ENCODE measurements at places on chromosomes 6 and 20.

DNA sequence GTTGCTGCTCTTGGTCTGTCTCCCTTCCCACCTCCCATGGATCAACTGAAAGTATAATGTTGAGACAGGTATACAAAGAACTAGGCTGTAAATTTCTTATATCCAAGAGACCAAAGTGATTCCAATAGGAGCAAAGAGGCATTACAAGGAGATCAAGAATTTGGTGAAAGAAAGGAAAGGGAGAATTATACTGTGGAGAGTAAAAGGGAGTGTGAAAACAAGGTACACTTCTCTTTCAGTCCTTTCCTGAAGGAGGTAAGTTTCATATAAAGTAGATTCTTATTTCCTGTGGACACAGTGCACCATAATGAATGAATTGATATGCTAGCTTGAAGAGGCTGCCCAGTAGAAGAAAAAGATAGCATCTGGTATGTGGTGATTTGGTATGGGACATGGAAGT lies 49.7 kb downstream of the CD2AP start:
- no peak for DNase-seq

DNA sequence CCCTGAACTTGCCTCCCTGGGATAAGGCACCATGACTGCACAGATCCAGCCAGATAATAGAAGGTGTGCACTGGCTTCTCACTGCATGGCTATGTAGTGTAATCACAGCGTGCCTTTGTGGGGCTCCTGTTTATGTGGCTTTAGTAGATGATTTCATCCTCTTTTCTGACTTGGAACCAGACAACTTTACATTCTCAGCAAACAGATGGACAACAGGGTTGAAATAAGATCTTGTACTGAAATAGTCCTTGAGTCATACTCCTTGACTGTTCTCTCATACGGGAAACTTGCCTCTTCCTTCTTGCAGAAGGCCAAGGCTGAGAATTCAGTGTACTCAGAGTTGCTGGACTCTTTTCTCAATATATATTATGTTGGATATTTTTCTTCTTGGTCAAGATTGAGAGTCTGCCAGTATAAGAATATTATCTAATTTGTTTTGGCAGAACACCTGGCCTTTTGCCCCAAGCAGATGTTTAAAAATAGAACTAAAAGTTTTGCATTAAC lies 25.0 kb upstream of the RNF144B start:
- DNase-seq, result no peak

DNA sequence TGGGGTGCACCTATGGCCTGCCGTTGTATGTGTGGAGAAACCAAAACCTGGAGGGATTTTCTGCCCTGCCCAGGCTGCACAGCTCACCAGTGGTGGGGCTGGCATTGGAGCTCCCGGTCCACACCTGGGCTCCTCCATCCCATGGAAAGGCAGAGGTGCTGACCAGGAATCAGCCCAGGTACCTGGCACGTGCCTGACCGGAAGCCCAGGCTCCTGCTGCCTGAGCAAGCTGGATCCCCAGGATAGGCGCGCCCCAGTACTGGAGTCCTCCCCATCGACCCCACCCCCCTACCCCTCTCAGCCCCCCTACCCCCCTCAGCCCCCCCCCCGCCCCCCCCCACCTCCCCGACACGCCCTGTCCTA lies 39.9 kb upstream of the HMGA1 start:
- DNase-seq, result no peak

DNA sequence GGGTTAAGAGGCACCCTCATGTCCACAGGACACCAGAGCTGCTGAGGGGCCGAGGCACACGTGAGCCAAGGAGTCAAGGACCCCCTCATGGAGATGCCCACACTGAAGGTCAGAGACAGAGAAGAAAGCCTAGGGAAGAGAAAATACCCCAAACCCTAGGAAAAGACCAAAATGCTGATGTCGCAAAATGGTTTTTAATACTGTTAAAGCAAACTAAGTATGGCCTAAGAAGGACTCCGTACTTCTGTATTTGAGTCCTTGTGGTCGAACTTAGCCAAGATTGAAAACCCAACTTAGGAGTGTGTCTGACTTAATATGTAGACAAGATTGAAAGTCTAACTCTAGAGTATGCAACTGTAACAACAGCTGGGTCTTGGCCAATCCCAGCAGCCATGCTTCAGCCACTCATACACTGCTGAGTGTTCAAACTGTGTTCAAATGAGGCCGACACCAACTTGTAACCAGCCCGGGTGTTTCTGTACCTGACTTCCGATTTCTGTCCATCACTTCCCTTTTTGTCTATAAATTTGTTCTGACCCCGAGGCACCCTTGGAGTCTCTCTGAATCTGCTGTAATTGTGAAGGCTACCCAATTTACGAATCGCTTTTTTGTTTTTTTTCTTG lies 92.6 kb upstream of the AGPAT4 start:
- no peak for DNase-seq

DNA sequence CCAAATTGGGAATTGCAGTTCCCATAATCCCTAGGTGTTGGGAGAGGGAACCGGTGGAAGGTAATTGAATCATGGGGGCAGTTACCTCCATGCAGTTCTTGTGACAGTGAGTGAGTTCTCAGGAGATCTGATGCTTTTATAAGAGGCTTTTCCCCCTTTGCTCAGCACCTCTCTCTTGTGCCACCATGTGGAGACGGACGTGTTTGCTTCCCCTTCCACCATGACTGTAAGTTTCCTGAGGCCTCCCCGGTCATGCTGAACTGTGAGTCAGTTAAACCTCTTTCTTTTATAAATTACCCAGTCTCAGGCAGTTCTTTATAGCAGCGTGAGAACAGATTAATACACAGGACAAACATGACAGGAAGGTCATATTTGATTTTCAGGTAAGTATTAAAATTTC lies 25.3 kb upstream of the HECA start:
- DNase-seq, result no peak

- no peak for DNase-seq
These were observed 314.0 kb upstream of the ECI2 start for GRCh38 chr6:4449409-4449808.

GRCh38 chr6:20211037-20211940 lies 980 bp downstream of the MBOAT1 start:
- no peak for DNase-seq

DNA sequence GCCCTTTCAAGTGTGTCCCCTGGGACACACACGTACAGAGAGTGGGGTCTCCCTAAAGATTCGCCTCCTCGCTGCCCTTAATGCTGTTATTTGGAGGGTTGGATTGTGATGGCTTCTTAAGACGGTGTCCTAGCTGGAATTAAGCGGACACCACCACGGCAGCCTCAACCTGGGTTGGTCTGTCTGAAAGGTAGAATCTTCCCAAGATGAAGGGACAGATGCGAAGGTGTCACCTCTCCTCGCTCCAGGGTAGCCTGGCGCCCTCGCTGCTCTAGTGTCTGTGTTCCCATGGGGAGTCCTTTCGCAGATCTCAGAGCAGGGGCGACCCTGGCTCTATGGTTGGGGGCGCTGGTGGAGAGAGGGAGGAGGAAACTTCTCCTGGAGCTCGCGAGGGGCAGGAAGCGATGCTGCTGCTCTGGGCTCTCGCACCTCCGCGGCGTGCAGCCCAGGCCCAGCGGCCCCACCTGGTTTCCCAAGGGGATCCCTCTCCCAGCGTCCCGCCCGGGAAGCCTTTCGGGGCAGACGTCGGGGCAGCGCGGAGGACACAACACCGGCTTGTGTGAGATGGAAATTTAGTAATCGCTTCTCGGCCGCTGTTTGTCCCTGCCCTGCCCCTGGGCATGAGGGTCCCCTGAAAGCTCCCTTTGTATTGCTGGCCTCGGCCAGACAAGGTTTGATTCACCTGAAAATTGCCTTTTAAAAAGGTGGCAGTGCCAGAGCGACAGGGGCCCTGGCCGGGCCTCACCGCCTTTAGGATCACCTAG lies 1.7 kb downstream of the RSPO3 start:
- DNase-seq, result no peak

DNA sequence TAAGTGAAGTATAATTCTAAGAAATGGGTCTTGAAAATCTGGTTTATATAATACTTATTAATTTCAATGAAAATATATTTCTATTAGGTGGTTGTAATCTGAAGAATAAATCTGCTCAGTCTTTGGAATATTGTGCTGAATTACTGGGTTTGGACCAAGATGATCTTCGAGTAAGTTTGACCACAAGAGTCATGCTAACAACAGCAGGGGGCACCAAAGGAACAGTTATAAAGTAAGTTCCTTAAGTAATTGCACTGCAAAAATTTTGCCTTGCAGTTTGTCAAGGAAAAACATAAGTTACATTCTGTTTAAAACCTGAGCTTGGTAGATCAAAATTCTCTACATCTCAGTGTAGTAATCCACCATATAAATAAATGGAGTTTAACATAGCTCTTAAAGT lies 106.0 kb downstream of the MYO6 start:
- DNase-seq, result peak; percentile 25

GRCh38 chr20:33753763-33754162 lies 22.0 kb downstream of the ZNF341 start:
- DNase-seq, result no peak

- peak; percentile 96 for DNase-seq
These were observed 89.7 kb upstream of the EPB41L1 start for GRCh38 chr20:36064658-36065426.

DNA sequence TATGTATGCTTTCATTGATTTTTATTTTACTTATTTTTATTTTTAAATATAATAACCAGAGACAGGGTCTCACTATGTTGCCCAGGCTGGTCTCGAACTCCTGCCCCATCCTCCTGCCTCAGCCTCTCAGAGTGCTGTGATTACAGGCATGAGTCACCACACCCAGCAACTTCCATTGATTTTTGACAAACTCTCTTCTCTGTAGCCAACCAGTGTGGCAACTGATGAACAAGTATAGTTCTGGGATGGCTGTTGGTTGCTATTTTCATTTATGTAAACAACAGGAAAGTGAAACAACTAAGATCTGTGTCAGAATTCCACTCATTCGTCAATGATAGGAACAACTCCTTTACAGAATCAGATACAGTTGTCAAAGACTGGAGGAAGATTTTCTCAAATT lies 356.7 kb upstream of the JARID2 start:
- no peak for DNase-seq

DNA sequence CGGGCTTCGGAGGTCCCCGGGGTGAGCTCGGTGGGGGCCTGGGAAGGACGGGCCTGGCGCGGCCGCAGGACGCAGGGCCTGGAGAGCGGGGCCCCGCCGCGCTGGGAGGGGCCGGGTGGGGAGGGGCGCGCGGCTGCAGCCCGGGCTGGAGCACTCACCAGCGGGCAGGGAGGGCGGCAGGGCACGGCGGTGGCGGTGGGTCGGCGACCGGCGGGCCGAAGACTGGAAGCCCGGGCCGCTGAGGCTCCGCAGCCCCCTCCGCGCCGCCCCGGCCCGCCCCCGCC lies at the start of gene GATA5:
Gene GATA5, minus strand, starts transcription at position 224 of the 284 bp plus-strand sequence. CDS start 474 bp downstream, outside the sequence.
- no peak for DNase-seq

- no peak for DNase-seq
These were observed 68.5 kb upstream of the ARMH2 start for GRCh38 chr6:24867104-24867703.
